ENCODE measurements at places on chromosomes 3 and 15. TPM values are rescaled to one million over a fixed set of nuclear protein-coding genes. Genes with fewer than 3 reads are reported as not detected.

GRCh38 chr3:105505170-105505569 is 138.5 kb downstream of the ALCAM start:
- no peak for DNase-seq

DNA sequence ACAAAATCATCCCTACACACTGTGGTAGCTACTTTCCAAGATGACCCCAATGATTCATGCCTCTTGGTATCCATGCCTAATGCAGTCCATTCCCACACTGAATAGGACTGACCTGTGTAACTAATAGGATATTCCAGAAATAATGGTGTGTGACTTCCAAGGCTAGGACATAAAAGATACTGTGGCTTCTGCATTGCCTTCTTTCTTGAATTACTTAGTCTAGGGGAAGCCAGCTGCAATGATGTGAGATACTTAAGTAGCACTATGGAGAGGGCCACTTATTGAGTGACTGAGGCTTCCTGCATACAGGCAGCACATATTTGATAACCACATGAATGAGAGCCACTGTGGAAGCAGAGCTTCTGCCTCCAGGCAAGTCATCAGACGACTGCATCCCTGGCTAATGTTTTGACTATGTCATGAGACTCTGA is 50.1 kb downstream of the NR1I2 start:
- DNase-seq, result no peak

DNA sequence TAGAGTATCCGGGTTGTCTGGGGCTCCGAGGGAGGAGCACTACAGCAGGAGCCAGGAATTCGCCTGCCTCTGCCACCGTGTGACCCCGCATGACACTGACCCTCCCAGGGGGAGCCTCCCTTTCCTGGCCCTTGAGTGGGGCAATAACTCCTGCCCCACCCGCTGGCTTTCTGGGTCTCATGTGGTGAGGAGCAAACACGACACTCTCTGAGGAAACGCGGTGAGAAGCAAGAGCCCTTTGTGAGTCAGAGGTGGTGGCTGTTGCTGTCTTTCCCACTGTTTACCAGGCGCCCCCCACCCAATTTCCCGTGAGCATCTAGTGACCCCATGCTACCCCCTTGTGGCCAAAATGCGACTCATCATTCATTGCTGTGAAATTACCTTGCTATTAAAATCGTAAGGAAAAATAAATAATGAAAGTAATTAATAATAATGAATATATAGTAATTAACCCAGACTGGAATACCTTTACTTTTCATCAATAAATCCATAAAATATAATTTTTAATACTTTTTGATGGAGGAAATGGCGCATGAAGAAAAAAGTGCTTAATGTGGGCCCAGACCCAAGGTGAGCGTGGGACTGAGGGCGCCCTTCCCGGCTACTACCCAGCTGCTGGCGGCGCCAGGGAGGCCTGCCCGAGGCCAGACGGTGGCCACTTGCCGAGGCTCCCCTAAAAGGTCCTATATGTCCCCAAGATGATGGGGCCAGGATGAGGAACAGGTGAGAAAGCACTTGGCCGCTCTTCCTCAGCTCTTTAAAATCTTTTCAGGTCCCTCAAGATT is 29.3 kb downstream of the CCNL1 start:
- DNase-seq, result peak; percentile 73

- no peak for DNase-seq
Measured at GRCh38 chr3:40211579-40211978, 97.9 kb upstream of the EIF1B start.

DNA sequence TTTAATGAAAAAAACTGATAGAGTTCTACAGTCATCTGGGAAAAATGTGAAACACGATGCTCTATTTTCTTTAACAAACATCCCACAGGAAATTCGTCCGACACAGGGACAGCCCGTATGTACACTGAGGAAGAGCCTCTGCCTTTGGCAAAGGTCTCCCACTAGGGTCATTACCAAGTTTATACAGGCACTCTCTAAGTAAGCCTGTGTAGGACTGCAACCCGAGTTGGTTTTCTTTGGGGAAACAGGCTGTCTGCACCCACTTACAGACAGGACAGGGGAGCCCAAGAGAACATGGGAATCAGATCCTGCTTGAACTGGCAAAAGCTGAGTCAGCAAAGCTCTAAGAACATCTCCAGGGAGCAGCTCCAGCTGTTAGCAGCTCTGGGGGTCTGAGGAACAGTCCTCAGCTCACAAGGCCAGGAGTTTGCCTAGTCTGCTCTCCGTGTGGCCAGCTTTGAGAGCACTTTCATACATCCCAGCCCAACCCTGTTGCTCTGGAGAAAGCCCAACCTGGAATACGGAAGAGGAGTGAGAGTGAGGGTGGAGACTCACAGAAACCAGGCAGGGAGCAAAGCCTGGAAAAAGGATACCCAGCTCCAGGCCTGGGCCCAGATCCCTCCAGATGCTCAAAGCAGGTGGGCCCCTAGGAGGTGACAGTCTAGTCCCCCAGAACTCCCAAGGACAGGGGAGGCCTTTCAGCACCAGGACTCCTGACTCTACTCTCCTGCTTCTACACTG is 1.9 kb downstream of the TBC1D2B start:
- no peak for DNase-seq

DNA sequence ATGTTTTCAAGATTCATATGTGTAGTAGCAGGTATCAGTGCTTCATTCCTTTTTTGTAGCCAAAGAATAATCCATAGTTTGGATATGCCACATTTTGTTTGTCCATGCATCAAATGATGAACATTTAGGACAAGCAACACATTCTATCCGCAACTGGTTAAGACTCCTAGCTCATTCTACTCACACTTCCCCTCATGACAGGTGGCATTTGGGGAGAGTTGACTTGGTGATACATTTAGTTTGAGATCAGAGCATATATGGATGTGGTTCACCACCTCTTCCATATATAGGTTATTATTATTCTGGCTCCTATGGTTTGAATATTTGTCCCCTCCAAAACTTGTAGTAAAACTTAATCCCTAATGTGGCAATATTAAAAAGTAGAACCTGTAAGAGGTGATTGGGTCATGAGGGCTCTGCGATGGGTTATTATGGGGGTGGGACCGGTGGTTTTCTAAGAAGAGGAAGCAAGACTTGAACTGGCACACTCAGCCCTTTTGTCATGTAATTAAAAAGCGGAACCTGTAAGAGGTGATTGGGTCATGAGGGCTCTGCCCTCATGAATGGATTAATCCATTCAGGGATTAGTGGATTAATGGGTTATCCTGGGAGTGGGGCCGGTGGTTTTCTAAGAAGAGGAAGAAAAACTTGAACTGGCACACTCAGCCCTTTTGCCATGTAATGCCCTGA is 75.3 kb upstream of the HRH1 start:
- no peak for DNase-seq

- peak; percentile 5 for DNase-seq
Measured at GRCh38 chr15:86139828-86140227, 60.2 kb downstream of the AGBL1 start.

DNA sequence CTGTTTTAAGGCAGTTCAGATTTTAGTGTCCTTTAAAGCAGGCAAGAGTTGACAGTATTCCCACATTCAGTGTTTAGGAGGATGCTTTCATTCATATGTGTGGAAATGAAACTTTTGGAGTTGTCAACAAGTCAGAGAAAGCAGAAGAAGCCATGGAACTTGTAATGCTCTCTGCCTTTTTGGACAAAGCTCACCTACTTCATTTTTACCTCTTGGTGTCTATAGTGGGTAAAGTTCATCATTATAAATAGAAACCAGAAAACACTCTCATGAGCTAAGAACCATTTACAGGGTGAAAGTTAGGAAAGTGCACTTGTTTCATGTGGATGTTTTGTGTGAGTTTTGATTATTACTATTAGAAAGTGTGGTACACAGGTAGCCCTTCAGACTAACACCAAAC is 9.2 kb upstream of the NFKBIZ start:
- DNase-seq, result no peak

DNA sequence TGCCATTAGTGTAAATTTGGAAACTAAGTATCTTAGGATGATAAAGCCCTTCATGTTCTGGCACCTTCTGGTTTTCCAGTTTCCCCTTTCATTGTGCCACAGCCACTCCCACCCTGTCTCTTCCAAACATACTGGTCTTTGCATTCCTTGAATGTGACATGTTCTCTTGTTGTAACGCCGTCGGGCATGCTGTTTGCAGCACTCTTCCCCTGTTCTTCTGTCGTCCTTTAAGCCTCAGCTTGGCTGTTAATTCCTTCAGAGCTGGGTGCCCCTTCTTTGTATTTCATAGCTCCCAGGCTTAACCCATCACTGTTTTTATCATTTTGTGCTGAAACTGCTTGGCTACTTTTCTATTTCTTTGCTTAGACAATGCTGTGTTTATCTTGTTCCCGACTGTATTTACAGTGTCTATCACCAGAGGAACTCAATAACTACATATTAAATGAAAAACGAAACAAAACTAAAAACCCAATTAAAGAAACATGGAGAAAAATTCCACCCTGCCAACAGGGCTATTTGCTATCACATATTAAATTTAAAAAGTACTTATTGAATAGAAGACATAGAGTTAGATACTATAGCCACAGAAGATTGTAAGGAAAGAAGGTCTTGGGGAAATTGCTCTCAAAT is 95.4 kb upstream of the KCNAB1 start:
- peak; percentile 5 for DNase-seq

- no peak for DNase-seq
Measured at GRCh38 chr15:75844629-75845335, 1.5 kb downstream of the UBE2Q2 start.

DNA sequence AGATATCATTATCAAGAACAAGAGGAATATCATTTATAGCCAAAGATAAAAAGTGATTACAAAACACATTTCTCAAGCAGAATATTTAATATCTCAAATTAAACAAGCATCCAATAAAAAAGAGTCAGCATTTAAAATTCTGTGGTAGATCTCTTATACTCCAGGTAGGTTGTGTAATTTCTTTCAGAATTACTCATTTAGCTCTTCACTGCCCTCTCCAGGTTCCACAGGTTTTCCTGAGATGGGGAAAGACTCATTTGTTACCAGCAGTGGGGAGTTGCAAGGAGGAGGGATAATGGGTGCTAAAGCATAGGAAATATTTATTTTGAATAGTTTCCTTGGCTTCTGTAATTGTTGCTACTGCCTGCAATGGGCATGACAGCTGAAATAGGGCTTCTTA is 83.1 kb upstream of the RASGRP1 start:
- DNase-seq, result no peak

DNA sequence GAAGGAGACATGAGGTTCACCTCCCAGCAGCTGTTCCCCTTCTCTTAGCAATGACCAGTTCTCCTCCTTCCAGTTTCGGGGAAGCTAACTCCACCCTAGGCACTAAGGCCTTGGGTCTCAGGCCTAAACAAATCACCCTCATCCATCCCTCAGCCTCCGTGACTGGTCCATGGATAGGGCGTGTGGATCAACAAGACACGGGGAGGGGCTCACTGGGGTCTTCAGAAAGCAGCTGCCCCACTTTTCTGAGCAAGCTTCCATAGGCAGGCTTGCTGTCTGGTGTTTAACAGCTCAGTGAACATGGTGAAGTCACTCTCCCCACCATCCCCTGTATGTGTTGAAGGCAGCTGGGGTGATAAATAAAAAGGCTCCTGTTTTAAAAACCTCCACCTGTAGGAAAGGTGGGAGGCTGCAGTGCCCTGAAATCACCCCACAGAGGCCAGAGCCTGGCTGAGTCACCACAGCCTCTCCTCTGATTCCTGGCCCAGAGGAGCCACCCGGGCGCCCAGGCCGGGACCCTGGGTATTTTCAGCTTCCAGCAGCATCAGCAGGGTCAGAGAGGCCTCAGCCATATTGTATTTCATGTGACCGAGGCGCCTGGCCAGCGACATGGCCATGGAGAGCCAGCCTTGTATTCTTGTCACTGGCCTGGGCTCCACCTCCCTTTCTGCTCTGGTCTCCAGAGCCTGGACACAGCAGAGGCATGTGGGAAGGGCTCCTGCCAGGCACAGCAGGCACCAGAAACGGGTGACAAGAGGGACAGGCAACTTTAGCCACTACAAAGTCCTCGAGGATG is 60.3 kb upstream of the HERC1 start:
- no peak for DNase-seq

- no peak for DNase-seq
Measured at GRCh38 chr3:168806871-168807270, 711.1 kb upstream of the GOLIM4 start.

DNA sequence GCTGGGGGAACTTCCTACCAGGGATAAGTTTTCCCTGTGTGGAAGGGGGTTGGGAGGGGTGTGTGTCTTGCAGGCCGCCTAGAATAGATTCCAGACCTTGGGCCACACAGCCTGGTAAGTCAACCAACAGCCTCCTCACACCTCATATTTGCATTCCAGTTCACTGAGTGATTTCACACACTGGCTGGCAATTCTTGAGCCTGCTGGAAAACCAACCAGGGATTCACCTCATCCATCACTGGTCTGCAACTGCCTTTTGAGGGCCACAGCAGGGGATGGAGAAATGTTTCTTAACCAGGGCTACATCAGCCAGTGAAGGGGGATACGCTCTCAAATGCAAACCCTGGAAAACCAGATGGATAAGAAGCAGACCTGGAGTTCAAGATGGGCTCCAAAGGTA is 2.0 kb downstream of the FSTL1 start:
- DNase-seq, result no peak

DNA sequence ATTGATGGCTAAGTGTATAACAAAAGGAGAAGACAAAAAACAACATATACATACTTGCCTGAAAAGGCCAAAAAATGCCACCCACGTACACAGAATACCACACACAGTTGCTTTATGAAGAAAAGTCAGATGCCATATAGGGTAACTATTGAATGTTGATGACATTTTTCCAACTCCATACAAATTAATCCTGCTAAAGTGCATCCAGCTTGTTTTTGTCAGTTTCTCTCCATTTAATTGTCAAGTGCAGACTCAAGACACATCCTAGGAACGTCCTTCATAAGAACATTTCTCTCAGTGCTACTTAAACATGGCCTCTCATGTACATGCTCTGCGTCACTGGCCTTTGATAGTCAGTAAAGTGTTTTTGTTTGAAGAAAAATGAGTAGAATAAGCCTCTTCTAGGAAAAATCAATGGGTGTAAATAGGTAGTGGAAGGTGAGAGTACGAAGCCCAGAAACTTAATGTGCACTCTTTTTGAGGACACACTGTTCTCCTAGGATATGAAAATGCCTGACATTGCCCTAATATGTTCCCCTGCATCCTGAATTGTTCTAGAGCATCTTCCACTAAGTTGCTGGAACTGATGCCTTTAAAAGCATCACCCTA is 267.4 kb upstream of the ATP11B start:
- DNase-seq, result no peak

The PRKCI gene
- 33.4 TPM for total RNA-seq

The NCBP2 gene
- 122 TPM for total RNA-seq

The SPESP1 gene
- not detected for total RNA-seq

The WNT7A gene
- 8.4 TPM for total RNA-seq

The SMAD3 gene
- 44.8 TPM for total RNA-seq

The XPC gene
- 37.3 TPM for total RNA-seq

The RGMA gene
- total RNA-seq, result 205 TPM

The PFN2 gene
- 282 TPM for total RNA-seq
